H1 (cell line): ENCODE measurements at places on chromosomes 4 and X.
A peak's percentile ranks its signal among the peaks of the same experiment; 100 is the strongest.

DNA sequence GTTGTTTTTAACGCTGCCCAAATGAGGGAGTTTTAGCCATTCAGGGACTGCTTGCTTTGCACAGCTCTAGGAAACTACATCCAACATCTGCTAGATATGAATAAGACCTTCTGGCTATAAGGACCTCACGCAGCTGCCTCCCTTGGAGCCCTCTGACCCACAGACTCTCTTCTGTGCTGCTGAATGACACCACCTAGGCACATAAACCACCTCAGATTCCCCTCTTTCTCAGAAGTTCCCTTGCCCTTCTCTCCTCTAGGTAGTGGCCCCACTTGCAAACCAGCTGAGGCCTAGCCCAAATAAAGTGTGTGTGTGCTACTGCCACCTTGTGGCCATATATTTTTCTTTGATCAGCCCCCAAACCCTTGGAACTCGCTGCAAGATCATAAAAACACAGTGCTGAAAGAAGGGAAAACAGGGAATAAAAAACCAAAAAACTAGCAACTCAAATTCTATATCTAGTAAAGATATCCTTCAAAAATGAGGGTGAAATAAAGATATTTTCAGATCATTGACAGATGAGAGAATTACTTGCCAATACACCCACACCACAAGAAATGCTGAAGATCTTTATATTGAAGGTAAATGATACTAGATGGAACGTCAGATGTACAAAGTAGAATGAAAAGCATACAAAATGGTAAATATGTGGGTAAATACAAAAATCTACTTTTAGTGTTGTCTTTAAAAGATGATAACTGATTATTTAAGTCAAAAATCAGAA lies 265.9 kb downstream of the ADAMTS3 start:
- DNase-seq, result peak; percentile 68

- DNase-seq, result peak; percentile 47
Measured at GRCh38 chrX:6095469-6095868, 133.2 kb downstream of the NLGN4X start.

DNA sequence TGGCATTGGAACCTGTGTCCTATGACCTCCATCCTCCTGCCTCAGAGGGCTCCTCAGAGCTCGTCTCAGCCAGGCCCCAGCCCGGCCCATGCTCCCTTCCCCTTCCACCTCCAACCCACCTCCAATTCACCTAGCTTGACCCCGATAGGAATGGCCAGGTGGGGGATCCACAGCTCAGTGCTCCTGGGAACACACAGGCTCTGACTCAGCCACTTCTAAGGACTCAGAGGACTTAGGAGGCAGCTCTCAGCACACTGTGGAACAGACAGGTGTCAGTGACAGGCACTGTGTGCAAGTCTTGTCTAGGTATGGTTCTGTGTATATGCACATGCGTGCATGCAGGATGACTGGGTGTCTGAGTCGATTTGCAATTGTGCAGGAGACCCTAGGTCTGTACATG lies 44.8 kb downstream of the PJA1 start:
- DNase-seq, result no peak

GRCh38 chrX:130100180-130100579 lies 10.1 kb downstream of the ELF4 start:
- no peak for DNase-seq

GRCh38 chrX:37331546-37331945 lies 17.6 kb upstream of the PRRG1 start:
- DNase-seq, result no peak

DNA sequence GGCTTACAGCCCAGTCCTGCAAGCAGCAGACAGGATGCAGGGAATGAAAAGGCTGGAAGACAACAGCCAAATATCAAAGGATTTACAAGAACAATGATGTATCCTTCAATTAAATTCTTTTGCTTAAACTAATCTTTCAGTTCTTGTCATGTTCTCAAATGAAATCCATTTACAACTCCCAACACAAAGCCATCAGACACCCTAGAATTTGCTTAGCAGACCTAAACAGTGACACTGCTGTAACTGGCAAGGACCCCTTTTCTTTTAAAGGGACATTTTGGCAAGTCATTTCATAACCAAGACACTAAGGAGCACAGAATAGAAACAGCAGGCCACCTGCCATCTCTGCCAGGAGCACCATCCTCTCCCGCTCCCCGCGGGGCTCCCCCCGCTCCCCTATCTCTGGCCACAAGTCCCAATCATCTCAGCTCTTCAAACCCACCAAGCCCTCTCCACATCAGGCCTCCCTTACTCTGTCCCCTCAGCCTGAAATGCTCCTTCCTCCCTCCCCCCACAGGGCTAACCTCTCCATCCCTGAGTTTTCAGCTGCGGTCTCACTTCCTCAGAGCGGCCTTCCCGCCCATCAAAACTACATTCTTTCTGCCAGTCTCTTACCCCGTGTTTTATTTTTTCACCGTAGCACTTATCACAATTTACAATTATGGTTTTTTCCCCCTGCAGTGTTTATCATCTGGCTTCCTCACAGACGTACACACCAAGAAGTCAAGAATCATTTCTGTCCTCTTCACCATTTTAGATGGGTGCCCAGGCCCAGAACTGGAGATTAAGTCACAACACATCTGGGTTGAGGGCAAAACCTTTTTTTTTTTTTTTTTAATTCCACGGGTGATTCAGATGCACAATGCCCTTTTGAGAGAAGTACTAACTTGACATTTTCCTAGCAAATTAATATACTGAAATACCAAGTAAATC lies 45.8 kb downstream of the TSPAN5 start:
- no peak for DNase-seq

- DNase-seq, result no peak
Measured at GRCh38 chr4:165763640-165764039, 109.4 kb upstream of the TLL1 start.

DNA sequence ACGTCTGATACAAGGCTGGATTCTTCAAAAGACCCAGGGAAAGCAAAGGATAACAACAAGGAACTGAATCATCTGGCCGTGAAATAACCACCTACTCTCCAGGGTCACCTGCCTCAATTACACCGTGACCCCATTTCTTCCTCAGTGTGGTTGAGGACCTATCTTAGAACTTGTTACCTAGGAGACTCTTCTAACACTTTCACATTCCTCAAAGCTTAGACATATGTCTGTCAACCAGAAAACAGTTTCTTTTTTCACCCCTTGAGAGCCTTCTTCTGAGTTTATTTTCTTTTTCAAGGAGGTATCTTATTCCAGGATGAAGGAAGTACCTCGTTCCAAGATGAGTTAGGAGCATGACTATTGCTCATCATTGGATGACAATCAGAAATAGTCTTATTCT lies 337.8 kb downstream of the ARHGAP24 start:
- DNase-seq, result no peak

- DNase-seq, result no peak
Measured at GRCh38 chr4:153419029-153419428, 47.1 kb upstream of the TMEM131L start.

GRCh38 chrX:119755981-119756533 lies 2.3 kb upstream of the SOWAHD start:
- no peak for DNase-seq
